ENCODE measurements at places on chromosomes 6 and 20.

DNA sequence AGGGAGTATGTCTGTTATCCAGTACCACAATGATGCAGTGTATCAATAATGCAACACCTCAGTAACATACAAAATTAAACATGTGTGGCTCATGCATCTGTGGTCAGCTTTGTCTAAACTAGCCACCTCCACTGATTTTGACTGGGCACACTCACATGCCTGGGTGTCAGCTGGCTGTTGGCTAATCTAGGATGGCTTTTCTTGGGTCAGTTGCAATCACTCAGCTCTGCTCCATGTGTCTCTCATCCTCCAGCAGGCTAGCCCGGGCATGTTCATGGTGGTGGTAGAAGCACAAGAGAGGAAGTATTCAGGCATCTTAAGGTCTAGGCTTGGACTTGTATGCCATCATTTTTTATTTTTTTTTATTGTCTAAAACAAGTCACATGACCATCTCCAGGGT is 59.3 kb upstream of the JAG1 start:
- no peak for DNase-seq

- DNase-seq = no peak
These were observed 11.2 kb downstream of the ZCCHC3 start for GRCh38 chr20:308427-309038.

- DNase-seq = no peak
These were observed 44.0 kb upstream of the PIM1 start for GRCh38 chr6:37125774-37126492.

GRCh38 chr20:31857861-31858759 is 12.2 kb downstream of the DUSP15 start:
- no peak for DNase-seq

- no peak for DNase-seq
These were observed 75.8 kb downstream of the TMEM170B start for GRCh38 chr6:11613336-11613735.

GRCh38 chr6:89215391-89215790 is 1.8 kb downstream of the GABRR1 start:
- DNase-seq = no peak

- DNase-seq = no peak
These were observed 4.8 kb upstream of the TUBB2B start for GRCh38 chr6:3232017-3232945.

DNA sequence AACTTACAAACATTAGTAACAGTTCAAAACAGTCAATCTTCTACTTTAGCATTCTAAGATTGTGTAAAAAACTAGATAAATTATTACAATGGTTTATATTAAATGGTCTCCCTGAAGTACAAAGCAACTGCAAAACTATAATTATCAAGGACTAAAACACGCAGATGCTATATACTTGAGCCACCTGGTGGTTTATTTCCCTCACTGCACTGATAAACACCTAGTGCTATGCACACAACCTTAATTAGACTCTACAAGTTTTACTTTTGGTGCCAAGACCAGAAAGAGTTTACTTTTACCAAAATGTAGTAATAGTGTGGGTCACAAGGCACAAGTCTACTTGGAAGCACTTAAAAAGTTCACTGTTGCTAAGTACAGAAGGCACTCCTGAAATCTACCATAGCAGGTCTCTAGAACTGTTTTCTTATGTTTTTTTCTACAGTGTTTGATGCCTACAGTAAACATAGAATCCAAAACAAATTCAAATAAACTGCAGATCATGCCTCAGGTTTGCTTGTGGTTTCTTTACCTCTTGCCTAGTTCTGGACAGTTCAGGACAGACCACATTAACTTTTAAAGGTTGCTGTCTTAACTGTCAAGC is 49.2 kb downstream of the GMDS start:
- peak; percentile 56 for DNase-seq

- DNase-seq = no peak
These were observed 134.6 kb upstream of the EEF1E1 start for GRCh38 chr6:8236956-8237355.

DNA sequence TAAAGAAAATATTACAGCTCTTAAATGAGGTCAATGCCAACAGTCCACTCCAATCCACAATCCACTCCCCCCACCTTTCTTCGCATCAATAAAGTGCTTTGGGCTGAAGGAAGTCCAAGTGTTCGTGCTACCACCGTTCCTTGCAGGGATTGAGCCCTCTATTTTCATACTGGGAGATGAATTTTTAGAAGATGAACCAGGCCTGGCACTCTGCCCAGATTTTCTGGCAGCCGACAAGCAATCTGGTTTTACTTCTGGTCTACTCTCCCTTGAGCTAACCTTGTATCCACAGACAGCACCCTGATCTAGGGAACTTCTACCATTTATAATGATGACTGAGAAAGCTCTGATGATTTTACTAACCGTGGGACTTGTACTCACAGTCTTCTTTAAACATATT is 72.3 kb downstream of the BTBD9 start:
- DNase-seq = no peak

GRCh38 chr20:61979090-61979489 is 86.6 kb downstream of the TAF4 start:
- DNase-seq = no peak

- DNase-seq = no peak
These were observed 536.9 kb downstream of the HACE1 start for GRCh38 chr6:104322841-104323240.

GRCh38 chr20:32035426-32035779 is 16.6 kb upstream of the HCK start:
- DNase-seq = no peak

- peak; percentile 31 for DNase-seq
These were observed 50.2 kb upstream of the SENP6 start for GRCh38 chr6:75551367-75551952.

- no peak for DNase-seq
These were observed 96.9 kb downstream of the CD164 start for GRCh38 chr6:109285366-109285765.

DNA sequence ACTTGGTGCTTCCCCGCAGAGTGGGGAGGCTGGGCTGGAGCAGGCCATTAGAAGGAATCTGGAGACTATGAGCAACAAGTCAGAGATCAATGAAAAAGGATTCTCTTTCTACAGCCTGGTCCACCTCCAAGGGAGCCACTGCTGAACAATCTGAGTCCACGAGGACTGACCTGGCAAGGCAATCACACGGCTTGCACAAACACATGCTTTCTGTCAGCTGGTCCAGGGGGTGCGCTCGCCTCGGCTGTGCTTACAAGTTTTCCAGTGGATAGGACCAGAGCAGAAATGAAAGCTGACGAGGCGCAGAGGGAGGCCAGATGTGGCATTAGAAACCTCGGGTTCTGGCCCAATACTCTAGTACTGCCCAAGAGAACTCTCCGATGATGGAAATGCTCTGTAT is 18.1 kb downstream of the KCNK5 start:
- DNase-seq = no peak

DNA sequence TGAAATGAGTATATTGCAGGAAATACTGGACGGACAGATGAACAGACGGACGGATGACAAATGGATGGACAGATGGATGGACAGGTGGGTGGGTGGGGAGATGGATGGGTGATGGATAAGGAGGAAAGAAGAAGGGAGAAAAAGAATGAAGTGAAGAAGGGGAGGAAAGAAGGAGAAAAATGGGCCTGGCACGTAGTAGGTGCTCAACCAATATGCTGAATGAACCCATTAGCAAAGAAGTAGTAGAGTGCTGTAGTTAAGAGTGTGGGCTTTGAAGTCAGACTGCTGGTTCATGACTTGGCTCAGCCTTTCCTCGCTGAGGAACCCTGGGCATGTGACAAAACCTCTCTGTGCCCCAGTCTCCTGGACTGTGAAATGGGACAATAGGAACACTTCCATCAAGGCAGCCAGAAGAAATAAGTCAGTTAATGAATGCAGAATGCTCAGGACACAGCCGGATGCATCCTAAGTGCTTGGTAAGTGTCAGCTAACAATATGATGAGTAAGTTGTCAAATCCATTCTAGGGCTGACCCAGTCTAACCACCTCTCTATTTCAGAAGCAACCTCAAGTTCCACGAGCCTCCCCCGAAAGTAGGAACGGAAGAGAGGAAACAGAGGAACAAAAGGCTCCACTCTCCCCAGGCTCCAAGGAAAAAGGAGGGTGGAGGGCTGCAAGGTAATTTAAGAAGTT is 37.9 kb downstream of the PREX1 start:
- peak; percentile 36 for DNase-seq

GRCh38 chr6:72554761-72555221 is 67.1 kb upstream of the KCNQ5 start:
- DNase-seq = no peak

- DNase-seq = peak; percentile 3
These were observed 236.6 kb upstream of the CHD6 start for GRCh38 chr20:41854765-41855164.

DNA sequence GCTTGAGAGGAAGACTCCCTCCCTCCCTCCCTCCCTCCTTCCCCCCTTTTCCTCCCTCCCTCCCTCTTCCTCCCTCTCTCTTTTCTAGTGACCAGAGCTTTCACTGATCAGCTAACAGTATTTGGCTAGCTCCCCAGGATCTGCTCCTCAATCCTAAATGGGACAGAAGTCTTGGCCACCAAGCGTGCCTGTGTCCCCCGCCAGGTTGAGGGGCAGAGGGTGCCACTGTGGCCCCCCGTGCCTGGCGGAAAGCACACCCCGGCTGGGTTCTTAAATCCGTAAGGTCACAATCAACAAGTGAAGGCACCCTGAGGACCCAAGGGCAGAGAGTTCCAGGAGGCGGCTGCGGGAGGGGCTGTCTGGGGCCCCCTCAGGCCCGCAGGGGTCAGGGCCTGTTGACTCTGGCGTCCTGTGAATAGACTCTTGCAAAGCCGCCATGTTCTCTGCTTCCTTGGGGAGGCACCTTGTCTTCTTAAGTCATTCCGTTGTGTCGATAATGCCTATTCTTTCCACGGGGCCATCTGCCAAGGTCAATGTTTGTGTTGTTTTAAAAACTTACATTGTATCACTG is 38.9 kb upstream of the STX16 start:
- no peak for DNase-seq

DNA sequence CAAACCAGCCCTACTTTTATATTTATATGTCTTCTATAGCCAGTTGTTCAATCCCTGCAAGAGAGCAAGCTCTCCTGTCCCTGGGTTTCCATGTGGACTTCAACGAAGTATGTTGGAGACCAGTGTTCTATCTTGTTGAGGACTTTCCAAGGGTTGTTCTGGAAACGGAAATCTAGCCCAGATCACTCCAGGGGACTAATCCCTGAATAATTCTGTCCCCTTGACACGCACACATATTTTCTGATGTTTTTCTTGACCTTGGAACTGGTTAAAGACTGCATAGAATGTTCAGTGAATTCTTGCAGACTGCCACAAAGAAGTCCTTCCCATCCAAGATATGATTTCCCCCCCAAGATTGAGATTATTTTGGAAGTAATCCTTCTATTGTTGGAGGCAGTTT is 9.5 kb upstream of the MYLK2 start:
- DNase-seq = no peak

DNA sequence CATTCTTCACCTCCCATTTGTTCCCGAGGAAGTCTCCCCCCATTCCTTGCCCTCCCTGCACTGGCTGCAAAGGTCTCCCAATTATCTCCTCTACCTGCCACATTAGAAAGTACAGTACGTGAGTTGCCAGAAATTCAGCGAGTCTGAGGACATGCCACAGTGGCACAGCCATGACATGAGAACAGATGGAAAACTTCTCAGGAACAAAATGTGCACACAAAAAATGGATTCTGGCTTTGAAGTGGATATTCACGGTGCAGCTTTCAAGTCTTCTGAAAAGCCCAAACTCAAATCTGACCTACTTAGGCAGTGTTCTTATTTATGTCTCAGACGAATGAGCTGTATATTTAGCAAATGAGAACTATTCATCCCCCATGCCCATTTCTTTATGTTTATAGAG is 269.1 kb upstream of the ARID1B start:
- no peak for DNase-seq

GRCh38 chr20:19407736-19408135 is 195.3 kb downstream of the SLC24A3 start:
- DNase-seq = no peak

DNA sequence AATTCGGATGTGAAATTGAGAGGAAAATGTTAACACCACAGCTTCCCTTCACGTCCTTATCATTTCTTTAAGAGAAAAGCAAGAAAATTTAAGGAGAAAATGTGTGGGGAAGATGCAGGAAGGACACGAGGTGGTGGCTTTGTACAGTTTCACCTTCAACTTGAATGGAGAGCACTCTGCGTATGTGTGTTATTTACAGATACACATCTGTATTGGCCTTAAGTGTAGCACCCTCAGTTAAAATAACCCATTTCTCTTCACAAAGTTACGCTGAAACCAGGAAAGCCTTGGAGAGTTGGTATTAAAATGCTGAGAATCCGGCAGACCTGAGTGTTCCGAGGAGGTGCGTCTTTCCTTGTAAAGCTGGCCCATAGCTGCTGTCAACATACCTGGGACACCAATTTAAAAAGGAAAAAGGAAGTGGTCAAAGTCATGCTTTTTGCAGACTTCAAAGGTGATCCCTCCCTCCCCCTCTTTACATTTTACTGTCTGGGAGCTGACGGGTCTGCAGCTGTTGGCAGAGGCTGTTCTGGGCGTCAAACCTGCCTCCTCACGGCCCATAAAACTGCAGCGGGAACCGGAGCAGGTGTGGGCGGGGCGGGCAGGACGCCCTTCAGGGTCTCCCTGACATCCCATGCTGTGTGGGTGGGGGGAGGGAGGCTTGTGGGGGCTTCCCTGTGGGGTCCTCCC is 61.3 kb upstream of the TBXT start:
- no peak for DNase-seq

GRCh38 chr6:141594874-141595273 is 537.9 kb upstream of the GJE1 start:
- no peak for DNase-seq

DNA sequence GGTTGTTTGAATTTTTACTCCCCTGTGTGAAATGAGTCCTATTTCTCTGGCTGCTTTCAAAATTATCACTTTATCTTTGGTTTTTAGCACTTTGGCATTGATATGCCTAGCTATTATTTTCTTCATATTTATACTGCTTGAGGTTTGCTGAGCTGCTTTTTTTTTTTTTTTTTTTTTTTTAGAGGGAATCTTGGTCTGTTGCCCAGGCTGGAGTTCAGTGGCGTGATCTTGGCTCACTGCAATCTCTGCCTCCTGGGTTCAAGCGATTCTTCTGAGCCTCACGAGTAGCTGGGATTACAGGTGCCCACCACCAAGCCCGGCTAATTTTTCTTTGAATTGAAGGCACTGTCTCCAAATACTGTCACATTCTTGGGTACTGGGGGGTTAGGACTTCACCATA is 40.6 kb downstream of the STXBP5 start:
- DNase-seq = no peak
